ENCODE measurements at places on chromosomes 7 and 10.
A peak's percentile ranks its signal among the peaks of the same experiment; 100 is the strongest.

DNA sequence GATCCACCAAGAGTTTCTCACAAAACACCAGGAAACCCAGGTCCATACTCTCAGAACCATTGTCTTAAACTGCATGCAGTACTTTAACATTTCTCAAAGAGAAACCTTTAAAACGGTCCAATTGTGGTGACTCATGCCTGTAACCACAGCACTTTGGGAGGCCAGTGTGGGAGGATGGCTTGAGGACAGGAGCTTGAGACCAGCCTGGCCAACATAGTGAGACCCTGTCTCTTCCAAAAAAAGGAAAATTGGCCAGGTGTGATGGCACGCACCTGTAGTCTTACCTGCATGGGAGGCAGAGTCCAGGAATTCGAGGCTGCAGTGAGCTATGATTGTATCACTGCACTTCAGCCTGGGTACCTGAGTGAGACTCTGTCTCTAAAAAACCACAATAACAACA is 97.5 kb upstream of the OIT3 start:
- no peak for DNase-seq

DNA sequence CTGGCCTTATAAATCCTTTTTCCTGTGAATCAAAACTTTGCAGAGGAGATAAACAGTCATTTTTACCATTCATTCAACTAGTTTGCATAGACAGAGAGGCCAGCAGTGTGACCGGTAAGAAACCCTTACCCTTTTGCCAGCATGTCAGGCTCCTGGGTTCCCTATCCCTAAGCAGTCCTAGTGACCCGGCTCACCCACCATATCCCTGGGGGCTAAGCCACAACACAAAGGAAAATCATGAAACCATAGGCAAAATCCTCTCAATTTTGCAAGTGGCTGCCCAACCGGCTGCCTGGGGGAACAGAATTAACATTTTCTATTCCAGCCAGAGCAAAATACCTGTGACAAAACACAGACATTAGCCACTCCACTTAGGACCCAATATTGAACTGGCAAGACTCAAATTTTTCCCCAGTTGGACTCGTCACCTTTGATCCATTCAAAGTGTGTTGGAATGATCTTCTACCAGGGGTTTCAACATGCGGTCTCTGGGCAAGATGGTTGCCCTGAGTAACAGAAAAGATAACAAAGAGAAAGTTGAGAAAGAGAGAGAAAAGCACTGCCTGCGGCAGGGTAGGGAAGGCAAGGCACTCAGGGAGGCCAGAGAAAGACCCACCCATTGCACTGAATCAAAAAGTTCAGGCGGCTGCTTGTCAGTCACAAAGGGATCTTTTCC is 174.8 kb upstream of the NAMPT start:
- no peak for DNase-seq

GRCh38 chr10:35696392-35697287 is 54.5 kb upstream of the FZD8 start:
- no peak for DNase-seq

GRCh38 chr7:45021604-45022296 is 21.7 kb downstream of the CCM2 start:
- no peak for DNase-seq

DNA sequence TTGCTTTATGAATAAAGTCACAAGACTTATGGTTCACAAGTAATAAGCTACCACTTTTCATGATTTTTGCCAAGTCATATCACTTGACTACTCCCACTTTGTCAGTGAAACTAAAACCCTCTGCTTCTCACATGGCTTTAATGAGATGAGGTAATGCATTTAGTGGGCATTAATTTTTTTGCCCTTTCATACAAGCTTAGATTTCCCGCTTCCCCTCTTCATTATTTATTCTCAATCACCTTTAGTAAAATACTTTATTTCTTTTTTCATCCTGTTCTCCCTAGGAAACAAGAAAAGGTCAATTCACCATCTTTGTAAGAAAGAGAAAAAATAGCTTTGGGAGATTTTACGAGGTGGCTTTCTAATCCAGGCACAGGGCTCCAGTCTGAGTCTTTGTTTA is 109.6 kb upstream of the STARD3NL start:
- DNase-seq = no peak

- DNase-seq = no peak
Measured at GRCh38 chr10:80141696-80142460, 9.3 kb downstream of the PLAC9 start.

GRCh38 chr7:20323595-20323994 is 7.1 kb upstream of the ITGB8 start:
- DNase-seq = no peak

DNA sequence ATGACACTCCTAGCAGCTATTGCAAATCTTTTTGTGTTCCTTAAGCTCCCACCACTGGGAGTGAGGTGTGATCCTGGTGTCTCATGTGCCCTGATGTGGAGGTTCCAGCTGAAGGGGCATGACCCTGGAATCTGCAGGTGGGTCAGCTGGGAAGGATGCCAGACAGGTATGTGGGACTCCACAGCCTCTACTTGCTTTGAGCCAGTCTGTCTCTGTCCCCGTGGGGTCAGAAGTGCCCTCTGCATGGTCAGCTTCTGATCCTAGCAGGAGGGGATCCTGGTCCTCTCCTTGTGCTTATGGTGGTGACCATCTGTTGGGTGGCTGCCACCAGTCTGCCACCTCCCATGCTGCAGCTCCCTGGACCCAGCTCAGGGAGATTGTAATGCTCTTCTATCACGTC is 51.1 kb upstream of the COMTD1 start:
- DNase-seq = no peak

DNA sequence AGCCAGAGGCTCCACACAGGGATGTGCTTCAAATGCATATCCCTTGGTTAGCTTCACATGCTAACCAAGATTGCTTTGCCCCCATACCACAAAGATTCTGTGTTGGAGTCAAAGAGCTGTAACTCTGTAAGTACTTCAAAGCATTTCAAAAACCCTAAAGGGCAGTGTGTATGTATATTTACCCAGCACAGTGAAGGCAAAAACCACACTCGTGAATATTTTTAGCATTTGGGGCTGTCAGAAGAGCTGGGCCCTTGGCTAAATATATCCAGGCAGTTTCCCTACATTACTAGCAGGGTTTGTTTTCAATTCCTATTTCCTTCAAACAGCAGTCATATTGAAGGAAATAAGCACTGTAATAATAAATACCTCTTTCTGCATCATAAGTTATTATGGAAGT is 84.2 kb upstream of the STEAP1B start:
- no peak for DNase-seq

GRCh38 chr7:86975449-86975848 is 84.0 kb downstream of the ELAPOR2 start:
- DNase-seq = no peak

DNA sequence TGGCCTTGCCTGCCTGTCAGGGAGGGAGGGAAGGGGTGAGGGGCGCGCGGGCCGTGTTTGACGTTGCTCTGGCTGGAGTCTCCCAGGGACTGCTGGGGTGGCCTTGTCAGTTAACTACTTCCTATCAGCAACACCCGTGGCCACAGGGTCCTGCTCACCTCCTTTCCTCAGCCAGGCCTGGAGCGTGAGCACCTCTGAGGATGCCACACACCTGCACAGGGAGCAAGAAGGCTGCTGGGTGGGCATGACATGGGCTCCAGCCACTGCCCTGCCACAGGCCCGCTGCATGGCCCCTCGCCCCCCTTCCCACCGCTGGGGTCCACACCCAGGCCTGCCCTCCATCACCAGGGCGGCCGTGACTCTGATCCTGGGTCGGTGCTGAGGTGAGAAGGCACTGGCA is 212.4 kb downstream of the ELFN1 start:
- no peak for DNase-seq

- DNase-seq = no peak
Measured at GRCh38 chr10:60426425-60426824, 36.8 kb upstream of the ANK3 start.

DNA sequence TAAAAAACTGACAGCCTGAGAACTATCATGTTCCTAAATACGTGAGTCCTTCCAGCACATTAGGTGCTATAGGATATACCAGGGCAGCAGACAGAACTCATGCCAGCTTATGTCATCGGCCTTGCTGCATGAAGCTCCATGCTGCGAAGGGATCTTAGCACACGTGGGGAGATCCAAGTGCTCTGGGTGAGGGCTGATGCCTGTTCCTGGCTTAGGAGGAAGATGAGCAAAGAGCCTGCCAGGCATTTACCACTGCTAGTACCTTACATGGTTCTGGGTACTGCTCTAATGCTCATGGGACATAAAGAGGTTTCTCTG is 43.2 kb downstream of the SVIL start:
- DNase-seq = no peak

DNA sequence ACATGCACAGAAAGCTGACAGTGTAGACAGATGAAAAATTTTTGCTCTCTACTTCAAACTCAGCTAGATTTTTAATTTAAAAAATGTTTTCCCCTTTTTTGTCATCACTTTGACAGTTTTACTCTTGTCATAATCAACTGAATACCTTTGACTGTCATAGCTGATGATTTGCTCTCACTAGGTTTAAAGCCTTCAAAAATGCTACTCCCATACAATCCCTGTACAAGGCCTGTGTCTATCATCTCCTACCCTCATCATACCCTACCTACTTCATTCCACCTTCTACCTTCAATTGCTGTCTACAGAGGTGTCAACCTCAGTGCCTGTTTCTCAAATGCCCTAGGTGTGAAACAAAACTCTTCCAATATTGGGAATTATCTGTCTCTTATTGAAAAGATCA is 230.3 kb downstream of the SEMA3A start:
- no peak for DNase-seq

DNA sequence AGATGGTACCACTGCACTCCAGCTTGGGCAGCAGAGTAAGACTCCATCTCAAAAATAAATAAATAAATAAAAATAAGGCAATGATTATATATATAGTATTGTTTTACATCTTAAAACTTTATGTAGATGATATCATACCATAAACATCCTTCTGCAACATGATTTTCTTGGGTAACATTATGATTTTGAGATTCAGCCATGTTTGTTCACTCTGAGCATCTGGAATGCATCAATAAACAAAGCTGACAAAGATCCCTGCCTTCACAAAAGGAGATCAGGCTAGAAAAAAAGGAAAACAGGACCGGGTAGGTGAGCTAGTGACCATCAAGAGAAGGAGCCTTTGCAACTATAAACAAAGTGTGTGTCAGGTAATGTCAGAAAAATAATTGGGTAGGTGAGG is 31.9 kb upstream of the KAT6B start:
- DNase-seq = no peak

DNA sequence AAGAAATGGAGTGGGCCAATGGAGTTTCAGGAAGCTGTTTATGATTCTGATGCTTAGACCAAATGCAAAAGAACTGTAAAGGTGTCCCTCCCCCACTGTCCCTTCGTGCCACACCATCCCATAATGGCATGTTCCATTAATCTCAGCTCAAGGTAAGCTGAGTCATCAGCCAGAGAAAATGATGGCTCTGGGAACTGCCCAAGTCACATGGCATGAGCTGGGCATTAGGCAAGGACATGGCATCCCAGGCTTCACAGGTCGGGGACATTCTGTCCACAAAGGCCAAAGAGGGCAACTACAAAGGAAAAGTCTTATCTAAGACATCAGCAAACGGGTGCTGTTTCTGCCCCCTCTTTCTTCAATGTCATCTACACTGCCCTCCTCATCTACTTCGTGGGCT is 44.9 kb downstream of the DLG5 start:
- DNase-seq = no peak

GRCh38 chr7:136139417-136139816 is 162.3 kb upstream of the MTPN start:
- no peak for DNase-seq

DNA sequence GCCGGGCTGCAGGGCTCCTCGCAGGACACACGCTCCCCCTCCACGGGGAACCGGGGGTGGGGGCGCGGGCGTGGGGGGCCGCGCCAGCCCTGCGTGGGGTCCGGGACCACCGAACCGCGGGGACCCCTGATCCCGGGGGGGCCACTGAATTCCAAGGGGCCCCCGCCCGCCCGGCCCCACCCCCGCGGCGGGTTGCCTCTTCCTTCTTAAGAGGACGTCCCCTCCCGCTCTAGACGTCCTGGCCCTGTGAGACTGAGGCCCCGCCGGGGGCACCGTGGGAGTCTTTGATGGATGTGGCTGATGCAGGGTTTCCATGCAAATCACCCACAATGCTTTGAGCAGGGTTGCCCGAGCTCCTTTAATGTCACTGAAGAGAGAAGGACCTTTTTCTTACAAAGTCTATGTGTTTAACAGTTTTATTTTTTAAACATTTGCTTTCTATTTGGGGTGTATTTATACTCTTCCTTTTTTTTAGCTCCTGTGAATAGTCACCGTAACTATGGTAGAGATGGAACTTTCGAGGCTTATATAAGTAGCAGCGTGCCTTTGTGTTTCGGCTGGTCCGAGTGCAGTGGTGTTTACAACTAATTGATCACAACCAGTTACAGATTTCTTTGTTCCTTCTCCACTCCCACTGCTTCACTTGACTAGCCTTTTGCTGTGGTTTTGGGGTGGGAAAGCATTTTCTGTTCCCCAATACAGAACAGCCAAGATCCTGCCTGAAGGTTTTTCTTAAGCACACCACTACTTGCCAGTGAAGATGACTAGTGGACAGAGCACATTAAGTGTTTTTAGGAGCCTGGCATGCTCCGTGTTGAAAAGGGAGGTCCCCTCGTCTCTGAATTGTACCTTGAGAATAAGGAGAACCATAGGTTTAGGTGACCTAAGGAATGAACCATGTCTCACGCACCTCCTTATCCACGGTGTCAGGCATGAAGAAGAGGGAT is 44.8 kb downstream of the PDIA4 start:
- peak; percentile 66 for DNase-seq

DNA sequence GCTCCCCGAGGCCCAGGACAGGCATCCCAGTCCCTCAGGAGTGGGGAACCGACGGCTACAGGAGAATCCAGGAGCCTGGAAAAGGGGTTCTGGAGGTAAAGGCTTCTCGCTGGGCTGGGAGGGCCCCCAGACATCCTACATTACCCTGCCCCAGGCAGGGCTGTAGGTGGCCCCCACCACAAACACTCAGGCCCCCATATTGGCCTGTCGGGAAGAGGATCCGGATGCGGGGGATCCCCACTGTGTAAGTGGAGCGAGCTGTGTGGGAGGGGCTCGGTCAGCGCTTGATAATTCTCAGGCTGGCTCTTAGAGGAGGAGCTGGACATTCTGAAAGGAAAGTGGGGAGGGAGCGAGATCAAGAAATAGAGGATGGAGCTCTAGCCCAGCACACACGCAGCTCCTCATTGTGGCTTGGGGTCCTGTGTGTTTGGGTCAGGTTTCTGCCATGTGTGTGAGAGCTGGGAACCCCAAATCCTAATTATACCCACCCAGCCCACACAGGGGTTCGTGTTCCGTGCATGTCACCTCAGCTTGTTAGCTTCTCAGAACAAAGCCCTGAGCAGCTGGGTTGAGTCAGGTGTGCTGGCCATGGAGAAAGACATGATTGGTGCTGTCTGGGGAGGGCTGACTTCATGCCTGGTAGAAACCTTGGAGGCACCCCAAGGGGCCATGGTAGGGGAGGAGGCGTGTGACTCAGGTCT is 49.4 kb downstream of the ZNF467 start:
- no peak for DNase-seq
